ENCODE measurements at places on chromosomes 7 and 10.
A peak's percentile ranks its signal among the peaks of the same experiment; 100 is the strongest.

DNA sequence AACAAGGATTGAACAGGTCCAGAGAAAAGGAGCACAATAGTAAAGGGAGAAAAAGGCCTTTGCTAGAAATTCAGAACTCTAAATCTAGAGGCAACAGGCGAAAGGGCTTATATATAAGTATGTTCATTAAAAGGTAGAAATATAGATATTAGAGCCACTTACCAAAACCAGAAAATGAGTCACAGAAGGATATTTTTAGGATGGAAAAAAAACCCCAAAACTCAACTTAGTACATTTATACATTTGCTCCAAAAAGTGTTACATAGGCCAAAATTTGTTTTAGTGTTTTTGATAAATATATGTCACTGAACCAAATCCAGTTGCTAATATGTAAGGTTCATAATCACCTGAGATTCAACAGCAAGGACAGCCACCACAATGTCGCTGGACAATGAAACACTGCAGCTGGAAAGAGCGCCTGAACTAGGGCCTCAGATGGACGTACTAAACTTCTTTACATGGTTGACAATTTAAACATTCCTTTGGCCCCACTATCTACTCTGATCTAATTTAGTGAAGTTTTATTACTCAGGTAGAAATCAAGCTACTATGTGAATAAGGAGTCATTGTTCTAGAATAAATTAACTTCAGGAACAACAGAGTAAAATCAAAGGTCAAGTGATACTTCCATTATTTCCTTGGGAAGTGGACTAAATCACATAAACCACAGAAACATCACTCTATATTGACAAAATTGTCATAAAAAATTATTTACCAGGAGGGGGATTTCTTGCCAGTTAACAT lies 10.9 kb downstream of the FAM3C start:
- DNase-seq, result no peak

- no peak for DNase-seq
These were observed 186.0 kb upstream of the SHH start for GRCh38 chr7:155998328-155998691.

GRCh38 chr7:15687546-15688278 lies 1.2 kb upstream of the MEOX2 start:
- DNase-seq, result peak; percentile 45

DNA sequence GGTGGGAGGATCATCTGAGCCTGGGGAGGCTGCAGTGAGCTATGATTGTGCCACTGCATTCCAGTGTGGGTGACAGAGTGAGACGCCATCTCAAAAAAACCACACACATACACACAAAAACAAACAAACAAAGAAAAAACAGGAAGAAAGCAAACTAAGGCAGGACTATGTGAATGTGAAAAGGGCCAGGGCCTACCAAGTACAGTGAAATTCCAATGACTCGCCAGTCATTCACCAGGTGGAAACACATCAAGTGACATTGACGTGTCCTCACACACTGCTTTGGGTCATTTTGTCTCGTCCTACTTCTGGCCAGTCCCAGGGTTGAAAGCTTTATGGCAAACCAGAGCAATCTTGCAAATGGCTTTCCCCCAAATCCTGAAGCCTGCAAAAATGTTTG lies 79.9 kb downstream of the HIP1 start:
- DNase-seq, result no peak

GRCh38 chr10:27157150-27157549 lies 2.0 kb downstream of the MASTL start:
- DNase-seq, result no peak

DNA sequence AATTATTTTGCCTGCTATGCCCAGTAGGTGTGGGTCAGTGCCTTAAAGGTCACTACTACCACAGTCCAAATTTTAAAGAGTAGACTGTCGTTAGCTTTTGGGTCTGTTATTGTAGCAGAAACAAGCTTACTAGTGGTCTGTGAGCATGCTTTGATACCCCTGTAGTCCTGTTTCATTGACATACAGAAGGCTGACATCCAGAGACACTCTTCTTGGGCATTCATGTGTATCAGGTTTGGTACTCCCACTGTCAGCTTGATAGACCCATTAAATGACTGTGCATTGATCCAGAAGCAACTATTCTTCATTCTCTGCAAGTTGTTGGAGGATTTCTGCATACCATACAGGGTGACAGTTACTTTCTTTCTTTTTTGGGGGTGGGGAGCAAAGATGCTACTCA lies 884.4 kb upstream of the CELF2 start:
- DNase-seq, result no peak
